Stimulated activated memory B cell treated with anti-CD40 and anti-IgM and Interleukin-4, amounts not matched to agents 10 μg/mL and 1 μg/mL and 100 μg/mL, for 72 hours (primary cell): ENCODE measurements at places on chromosomes 5 and 9.

DNA sequence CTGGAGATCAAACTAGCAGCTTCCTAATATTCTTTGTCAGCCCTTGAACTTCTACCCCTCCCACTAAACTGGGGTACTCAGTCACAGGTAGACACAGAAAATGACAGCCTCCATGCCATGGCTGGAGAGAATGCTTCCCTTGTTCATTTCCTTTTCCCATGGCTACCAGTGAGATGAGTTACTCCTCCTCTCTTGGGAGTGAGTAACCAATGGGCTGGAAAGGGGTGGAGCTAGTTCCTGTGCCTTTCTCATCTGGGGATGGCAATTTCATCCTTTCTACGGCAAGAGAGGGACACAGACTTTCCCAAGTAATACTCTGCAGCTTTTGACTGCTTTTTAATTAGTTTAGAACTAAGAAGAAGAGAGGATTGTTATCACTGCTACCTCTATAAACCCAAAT lies 1045.6 kb upstream of the WWC1 start:
- no peak for ATAC-seq

DNA sequence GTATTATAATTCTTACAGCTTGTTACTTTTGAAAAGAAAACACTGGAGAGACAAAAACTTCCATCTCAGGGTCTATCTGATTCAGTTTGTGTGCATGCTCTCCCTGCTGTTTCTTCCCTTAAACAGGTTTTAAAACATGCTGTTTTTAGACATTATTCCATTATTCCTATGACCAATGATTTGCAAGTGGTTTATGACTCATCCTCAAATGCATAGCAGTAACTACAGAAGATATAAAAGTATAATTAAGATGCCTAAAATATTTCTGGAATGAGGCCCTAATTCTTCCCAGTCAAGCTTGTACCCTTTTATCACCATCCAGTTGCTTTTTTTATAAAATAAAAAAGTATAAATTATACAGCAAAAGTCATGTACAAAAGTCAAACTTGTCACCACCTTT lies 3.7 kb downstream of the DTWD2 start:
- no peak for ATAC-seq

- ATAC-seq, result no peak
These were observed 51.0 kb upstream of the MPDZ start for GRCh38 chr9:13330396-13331004.

DNA sequence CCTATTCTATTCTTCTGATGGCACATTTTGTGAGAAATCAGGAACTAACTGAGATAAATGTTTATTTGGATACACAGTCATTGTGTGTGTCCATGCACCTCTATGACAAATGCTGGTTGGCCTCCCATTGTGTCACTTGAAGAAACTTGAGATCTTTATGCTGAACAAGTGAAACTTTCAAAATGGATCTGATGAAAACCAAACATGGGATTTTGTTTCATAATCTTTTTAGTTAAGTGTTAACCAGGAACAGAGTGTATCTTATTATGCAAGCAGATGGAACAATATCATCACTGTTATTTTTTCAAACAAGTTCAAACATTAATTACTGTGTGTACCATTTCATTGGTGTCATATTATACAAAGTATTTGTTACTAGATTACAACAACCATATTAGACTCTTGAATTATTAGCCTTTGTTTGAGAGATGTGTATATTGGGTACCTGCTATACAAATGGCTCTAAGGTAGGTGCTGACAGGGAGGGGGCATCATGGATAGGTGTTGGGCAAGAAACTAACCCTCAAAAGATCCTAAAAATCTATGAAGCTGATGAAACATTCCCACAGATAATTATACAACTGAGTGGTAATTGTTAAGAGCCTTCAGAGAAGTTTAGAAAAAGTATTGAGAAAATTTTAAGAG lies 159.8 kb downstream of the PALM2AKAP2 start:
- ATAC-seq, result no peak

DNA sequence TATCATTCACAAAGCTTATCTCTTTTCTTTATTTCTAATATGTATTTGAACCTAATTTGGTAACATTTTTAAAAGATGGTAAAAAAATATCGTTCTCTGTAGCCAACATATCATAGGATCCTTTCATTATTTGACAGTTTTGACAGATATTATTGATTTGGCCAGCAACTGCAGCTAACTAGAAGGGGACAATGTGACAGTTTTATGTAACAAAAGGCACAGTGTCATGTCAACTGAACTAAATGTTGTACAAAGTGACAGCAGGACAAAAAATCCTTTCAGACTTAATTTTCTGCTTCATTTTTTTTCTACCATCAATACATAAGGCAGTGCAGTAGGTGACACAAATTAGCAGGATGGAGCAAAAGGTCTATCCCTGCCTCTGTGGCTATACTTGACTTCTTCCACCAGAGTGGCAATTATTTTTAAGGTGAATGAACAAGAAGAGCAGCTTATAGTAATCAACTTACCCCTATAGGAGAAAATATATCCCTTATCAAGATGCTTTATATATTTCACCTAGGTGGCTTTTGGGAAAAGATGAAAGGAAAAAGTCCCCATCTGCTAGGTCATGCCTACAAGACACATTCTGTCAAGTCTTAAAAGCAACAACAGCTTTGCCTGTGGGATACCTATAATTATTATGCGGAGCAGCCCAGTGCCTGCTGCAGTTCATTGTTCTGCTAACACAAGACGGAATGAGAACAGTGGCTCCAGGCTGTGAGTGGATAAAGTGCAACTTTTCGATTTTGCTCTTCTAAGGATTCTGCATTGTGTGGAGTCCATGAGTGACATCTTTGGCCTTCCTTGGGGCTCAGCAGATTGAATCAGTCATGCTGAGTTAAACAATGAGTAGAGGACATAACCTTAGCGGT lies 694.9 kb downstream of the ISL1 start:
- ATAC-seq, result no peak

DNA sequence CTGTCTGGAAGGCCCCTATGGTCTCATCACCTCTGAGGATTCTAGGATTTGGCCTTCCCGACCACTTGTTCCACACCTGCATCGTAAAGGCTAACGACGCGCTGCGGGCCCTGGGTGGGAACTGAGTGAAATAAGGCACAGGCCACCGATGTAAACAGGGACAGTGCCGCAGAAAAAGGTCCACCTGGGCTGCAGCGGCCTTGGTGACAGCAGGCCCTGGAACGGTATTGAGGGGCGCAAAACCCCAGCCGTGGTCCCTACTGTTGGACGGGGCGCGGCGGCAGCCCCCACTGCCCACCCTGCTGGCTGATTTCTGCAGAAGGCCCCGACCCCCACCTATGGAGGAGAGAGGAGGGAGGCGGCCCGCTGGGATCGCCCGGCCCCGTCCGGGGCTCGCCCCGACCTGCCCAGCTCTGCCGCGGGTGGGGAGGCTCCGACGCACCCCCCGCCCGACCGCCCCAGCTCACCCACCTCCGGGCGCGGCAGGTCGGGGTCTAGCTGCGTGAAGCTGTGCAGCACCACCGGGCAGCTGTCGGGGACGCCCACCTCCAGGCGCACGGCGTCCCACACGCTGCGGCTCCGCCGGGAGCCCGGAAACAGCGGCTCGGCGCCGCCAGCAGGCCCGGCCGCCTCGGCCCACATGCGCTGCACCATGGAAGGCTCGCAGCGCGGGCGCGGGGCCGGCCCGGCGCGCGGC lies 391 bp downstream of the RALGDS start:
- peak; percentile 47 for ATAC-seq

GRCh38 chr5:143352691-143353090 lies 50.8 kb downstream of the NR3C1 start:
- no peak for ATAC-seq

GRCh38 chr9:70567511-70567910 lies 153.1 kb upstream of the KLF9 start:
- no peak for ATAC-seq

DNA sequence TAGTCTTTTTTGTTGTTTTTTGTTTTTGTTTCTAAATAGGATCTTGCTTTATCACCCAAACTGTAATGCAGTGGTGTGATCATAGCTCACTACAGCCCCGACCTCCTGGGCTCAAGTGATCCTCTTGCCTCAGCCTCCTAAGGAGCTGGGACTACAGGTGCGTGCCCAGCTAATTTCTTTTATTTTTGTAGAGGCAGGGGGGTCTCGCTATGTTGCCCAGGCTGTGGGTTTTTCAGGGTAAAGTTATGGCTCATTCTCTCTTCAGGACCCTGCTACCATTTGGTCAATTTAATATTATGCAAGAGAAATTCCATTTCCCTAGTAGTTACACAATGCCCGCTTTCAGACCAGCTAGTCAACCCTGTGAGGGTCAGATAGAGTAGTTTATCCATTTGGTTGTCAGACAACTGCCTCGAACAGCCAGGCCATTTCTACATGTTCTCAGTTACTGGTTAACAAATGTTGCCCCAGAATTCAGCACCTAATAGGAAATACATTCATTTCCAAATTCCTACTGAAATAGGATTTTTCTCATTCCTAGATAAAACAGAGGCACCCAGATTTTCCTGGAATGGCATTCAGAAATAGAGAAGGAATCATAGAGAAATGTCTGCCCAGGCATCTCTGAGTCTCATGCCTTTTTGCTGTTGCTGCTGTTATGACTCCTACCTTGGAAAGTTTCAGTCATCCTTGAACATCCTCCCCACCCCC lies 6.4 kb upstream of the GLIS3 start:
- no peak for ATAC-seq

DNA sequence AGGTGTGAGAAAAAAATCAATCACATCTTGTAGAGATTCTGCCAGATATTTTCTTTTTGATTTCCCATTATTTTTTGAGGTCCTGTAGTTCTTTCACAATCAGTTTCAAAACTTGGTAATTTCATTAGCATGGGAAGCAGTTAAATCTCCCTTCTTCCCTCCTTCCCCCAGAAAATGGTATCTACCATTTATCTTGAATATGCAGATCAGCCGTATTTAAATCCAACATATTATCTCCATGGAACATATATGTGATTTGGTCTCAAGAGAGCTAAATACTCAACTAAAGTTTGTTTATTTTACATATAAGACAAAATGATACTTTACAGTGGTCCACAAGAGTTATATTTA lies 1034.8 kb downstream of the CDH12 start:
- no peak for ATAC-seq

- no peak for ATAC-seq
These were observed 148.4 kb downstream of the TENT4A start for GRCh38 chr5:6861667-6862066.

- no peak for ATAC-seq
These were observed 105.2 kb downstream of the DAB2IP start for GRCh38 chr9:121756474-121757280.

GRCh38 chr5:165508861-165509260 lies 2003.4 kb downstream of the MAT2B start:
- no peak for ATAC-seq

- no peak for ATAC-seq
These were observed 178.4 kb downstream of the MACROH2A1 start for GRCh38 chr5:135220394-135221186.

DNA sequence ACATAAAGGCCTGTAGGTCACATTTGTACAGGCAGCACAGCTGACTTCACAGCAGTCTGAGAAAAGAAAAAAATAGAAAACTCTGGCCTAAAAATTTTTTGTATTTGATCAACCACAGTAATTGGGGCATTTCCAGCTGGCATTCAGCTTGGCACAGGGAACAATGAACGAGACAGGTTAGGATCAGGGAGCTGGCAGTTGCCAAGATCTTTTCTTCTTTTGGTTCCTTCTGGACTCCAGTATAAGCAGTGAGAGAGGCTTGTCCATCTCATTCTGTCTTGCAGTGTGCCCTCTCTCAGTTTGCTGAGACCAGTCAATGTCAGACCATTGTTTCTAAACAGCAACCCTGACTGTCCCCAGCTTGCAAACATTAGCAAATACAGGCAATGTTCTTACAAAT lies 601.1 kb downstream of the TLR4 start:
- ATAC-seq, result no peak

DNA sequence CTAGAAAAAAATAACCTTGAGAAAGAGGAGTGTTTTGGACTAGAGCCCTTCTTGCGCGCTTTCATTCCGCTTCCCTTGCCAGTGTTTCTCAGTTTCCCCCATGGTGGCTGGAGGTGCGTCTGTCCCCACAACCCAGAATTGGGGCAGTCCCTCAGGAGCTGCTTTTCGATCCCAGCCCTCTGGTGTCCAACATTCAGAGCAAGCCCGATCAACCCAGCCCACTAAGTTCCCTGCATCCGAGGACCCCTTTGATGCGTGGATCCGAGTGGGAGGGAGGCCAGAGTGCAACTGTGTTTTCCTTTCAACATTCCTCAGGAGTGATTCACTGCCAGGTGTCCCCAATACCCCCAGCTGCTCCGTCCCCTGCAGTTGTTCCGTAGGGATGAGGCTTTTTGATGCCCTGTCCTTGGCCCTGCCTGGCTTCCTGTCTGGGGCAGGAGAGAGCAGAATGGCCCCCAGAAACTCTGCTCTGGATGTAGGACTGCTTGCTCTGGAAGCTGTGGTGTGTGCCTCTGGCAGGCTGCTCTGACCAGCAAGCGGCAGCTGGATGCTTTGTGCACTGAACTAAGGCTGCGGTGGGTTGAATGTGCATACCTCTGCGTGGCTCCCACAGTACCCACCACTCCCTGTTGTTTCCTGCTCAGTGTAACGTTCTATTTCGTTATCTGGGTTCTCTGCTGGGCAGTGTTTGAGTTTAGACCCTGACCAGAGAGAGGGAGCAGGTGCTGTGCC lies 117.5 kb downstream of the BOD1 start:
- no peak for ATAC-seq

DNA sequence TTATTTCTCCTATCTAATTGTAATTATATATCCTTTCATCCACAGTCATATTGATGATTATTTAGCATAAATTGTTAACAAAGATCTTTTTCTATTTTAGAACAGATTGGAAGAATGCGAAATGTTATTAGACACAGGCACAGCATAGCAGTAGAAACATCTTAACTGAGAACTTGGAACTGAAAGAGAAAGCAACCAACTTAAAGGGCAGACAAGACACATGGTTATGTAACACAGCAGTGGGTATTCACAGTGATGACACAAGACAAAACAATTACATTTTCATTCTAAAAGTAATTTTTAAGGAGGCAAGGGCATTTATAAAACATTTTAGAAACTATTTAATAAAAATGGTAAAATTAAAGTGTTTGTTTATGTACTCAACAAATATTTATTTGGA lies 57.7 kb upstream of the MEF2C start:
- no peak for ATAC-seq

GRCh38 chr5:91089758-91090157 lies 293.4 kb downstream of the ARRDC3 start:
- ATAC-seq, result no peak

DNA sequence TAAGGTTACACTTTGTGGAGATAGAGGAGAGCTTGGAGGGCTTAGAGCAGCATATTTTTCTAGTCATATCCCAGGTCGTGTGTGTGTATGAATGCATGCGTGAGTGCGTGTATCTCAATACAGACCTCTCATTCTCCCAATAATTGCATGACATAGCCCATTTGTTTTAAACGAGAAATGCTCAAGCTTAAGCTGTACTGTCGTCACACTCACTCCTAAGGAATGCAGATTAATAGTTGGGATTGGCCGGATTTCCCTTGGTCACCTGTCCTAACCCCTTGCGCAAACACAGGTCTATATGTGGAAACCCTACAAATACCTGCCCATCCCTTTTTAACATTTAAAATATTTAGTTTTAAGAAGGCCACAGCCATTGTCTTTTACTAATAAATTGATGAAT lies 165.8 kb downstream of the SEMA5A start:
- ATAC-seq, result no peak

- ATAC-seq, result peak; percentile 80
These were observed 5.3 kb upstream of the TJP2 start for GRCh38 chr9:69168709-69169217.
